Umbilical cord (tissue), 2 donors: ENCODE measurements at places on chromosomes 1 and 21. TPM values are rescaled to one million over a fixed set of nuclear protein-coding genes. Genes with fewer than 3 reads are reported as not detected.
A peak's percentile ranks its signal among the peaks of the same experiment; 100 is the strongest.

The ZNF593OS gene
- total RNA-seq = not detected

The SLC16A4 gene
- total RNA-seq = 14.4 TPM

DNA sequence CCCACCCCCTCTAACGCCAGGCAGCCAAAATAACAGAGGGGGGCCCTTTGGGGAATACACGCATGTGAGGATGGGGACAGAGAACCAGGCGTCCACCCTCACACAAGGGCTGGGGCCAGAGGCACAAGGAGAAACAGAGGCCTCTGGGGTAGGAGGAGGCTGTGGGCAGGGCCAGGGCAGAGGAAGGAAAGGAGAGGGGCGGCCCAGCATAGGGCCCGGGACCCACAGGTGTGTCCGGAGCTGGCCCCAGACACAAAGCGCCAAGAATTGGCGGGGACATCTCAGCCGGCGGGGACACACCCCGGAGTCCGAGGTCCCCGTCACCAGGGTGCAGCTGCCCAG, 6.7 kb downstream of the PLEKHG5 start:
- no peak for DNase-seq

DNA sequence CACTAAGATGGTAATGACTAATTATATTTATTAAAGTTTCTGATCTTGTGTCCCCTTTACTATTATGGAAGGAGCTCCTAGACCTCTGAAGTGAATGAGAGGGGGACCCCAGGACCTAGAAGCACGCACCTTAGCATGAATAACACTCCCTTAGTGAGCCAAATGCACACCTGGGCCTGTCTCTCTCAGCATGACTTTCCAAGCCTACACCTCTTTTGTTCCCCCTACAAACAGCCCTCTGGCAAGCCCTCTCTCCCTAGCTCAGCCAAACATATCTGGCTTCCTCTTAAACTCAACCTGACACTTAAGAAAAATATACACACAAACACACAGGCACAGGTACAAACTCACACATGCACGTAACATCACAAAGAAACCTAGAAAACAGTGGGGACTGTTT, 7.3 kb upstream of the CTH start:
- DNase-seq = no peak

- no peak for DNase-seq
These were observed 81.3 kb upstream of the PPIH start for GRCh38 chr1:42576935-42577334.

GRCh38 chr1:32111789-32112188, 3.9 kb downstream of the KPNA6 start:
- DNase-seq = no peak

DNA sequence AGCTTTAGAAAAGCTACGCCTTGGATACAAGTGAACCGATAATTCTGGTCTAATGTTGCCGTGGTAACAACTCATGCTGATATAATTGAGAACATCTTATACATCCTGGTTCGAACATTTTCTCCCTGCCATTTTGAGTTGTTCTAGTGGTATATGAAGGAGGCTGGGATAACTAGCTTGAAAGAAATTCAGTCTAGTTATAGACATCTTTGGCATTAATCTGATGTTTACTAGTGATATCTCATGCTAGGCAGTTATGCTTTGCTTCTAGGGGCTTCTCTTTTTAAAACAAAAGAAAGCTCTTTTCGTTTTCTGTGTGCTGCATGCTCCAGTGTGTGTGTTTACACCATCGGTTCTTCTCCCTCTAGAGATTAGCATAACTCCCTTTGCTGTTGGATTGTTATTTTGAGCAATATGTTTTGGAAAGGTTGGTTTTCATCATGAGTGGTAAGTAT, 20.5 kb downstream of the PRKACB start:
- no peak for DNase-seq

DNA sequence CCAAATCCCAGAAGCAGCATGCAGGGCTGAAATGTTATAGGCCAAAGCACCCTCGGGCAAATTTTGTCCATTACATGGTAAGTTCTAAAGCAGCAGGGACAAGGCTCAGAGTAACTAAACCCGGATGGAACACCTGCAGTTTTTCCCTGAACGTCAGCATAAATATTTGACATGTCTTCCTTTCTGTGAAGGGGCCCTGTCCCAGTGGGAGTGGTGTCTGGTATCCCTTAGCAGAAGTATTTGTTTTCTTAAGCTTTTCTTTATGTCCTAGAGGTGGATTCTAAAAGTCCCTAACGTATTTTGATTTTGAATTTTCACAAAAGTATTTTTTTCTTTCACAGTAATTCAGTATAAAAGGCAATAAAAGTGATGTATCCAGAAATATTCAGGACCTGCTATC, 223.9 kb downstream of the ST6GALNAC3 start:
- DNase-seq = no peak

- no peak for DNase-seq
These were observed 763 bp downstream of the AUNIP start for GRCh38 chr1:25858494-25858893.

The NEK7 gene
- 302 TPM for total RNA-seq

DNA sequence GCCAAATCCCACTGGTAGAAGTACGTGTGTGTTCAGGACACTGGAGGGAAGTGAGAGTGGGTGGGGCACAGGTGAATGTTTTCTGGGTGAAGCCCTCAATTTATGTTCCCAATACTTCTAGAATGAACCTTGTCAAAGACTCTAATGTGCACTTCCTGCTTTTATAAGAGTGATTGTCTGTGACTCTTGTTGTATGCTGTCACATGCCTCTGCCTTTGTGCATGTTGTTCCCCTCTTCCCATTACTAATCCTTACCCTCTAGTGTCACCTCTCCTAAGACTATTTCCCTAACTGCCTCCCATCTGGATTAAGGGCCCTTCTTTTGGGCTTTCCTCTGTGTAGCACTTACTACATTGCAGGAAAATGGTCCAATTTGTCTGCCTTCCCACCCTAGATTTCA, 2.5 kb upstream of the LINGO4 start:
- no peak for DNase-seq

The NTRK1 gene
- not detected for total RNA-seq

- DNase-seq = no peak
These were observed 226.4 kb downstream of the NRIP1 start for GRCh38 chr21:14838400-14838799.

GRCh38 chr1:15742339-15742801, at the start of gene TMEM82:
TMEM82 (plus strand) TSS chr1:15742499; CDS start chr1:15742560, 61 bp downstream.
- no peak for DNase-seq

The FCRL2 gene
- 1.2 TPM for total RNA-seq

- DNase-seq = peak; percentile 99
These were observed 13.4 kb downstream of the PLEKHO1 start for GRCh38 chr1:150162862-150163706.

The KRTAP11-1 gene
- 2.4 TPM for total RNA-seq

DNA sequence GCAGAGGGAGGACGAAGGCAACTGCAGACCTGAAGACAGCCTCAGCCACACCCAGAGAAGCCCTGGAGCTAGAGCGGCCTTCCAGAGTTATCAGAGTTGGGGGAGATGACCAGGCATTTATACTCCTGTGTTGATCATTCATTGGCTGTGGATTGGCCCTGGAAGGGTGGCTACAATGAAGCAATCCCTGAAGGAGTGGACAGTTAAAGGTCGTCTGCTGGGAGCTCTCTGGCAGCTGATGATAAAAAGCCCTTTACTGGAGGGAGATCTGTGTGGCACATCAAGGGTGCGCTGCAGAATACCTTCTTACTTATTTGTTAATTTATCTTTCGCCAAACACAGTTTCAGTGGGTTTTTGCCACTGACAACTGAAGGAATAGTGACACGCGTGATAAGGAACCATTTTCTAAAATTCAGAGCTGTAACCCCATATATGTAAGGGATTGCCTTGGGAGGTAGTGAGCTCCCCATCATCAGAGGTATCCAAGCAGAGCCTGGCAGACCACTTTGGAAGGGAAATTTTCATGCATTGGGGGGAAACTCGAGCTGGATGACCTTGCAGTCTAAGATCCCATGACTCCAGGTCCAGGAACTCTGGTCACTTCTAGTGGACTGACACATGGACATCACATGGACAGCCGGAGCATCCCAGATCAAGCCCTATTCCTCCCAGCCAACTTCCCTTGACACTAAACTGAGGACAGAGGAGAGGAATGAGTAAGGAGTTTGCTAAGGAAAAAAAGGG, 126.4 kb upstream of the GADD45A start:
- no peak for DNase-seq

DNA sequence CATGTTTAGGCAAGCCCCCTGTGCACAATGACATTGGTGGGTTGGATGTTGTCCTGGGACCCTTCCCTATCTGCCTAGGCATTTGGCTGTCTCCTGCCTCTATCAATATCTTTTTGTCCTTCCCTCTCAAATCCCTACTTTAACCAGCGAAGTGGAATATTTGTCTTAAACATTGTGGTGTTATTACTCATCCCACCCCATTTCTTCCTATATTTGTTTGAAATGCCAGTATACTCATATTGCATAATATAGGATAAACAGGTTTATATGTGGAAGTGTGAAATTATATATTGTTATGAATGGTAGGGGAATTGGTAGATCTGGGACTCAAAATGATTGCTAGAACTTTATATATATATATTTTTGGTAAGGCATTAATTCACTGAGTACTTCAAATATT, 80.0 kb downstream of the ADGRL2 start:
- DNase-seq = no peak

- no peak for DNase-seq
These were observed 489.6 kb upstream of the ADGRL4 start for GRCh38 chr1:79496129-79496528.

GRCh38 chr1:50135716-50136115, 27.0 kb downstream of the ELAVL4 start:
- DNase-seq = no peak

DNA sequence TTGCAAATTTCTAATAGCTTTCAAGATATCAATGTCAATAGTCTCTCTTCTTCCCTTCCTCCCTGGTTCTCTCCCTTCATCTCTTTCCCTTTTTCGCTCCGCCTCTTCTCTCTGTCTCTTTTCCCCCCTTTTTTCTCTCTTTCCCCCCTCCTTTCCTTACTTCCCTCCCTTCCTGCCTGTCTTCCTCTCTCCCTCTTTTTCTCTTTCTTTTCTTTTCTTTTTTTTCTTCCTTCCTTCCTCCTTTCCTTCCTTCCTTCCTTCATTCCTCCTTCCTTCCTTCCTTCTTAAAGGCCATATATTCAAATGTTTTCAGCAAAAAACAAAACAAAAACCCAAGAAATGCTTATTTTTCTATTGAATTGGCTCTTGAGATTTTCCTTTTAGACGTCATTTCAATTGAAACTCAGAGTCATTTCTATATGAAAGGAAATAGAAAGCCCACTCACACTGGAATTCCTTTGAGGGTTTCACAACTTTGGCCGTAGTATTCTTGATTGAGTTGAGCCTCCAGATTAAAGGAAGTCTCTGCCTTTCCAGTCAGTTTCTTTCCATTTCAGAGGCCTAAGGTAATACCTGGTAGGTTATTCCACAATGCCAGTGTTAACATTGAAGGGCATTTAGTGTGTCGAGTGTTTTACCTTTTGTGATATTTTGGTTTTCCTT, 551.5 kb downstream of the LMO4 start:
- DNase-seq = no peak

- DNase-seq = no peak
These were observed 1.1 kb downstream of the FALEC start for GRCh38 chr1:150516616-150517015.

DNA sequence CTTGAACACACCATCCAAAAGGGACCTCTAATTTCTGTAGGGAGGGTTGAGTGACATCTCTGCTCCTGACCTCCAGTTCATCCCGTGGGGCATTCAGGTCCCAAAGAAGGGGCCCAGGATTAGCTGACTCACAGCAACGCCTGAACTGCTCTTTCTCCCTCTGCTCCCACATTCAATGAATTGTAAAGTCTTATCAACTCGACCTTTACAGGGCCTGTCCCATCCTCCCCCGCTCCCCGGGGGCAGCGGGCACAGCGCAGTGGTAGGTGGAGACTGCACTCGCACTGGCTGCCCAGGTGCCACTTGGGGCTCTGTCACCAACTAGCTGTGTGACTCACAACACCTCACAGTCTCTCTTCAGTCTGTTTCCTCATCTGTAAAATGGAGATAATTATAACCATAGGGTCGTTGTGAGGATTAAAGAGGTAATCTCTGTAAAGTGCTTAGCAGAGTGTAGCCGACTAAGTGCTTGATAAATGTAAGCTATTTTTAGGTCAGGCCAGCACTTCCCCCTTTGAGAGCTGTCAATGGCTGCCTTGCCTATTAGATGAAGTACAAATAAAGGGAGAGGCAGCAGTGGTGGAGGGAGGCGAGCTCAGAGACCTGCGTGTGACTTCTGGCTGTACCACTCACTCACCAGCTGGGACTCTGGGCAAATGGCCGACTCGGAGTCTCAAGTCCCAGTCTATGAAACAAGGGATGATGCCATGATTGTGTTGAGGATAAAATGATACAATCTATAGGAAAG, 637 bp upstream of the MYBPHL start:
- DNase-seq = no peak

DNA sequence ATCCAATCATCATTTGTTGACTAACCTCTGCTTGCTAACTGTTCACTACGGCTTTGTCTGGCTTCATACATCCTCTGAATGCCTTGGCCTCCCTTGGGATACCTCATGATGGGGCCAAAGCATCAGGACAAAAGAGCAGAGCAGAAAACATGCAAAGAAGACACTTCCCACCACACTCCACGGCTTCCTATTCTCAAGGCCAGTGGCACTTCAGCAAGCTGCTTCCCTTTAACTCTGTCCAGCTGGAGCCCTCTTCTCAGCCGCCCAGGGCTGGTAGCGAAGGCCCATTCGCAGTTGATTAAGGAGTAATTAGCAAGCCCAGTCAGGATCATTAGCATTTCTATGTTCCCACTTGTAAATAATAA, 224.3 kb upstream of the FGGY start:
- DNase-seq = no peak

The SH3BGR gene
- total RNA-seq = 15.2 TPM

DNA sequence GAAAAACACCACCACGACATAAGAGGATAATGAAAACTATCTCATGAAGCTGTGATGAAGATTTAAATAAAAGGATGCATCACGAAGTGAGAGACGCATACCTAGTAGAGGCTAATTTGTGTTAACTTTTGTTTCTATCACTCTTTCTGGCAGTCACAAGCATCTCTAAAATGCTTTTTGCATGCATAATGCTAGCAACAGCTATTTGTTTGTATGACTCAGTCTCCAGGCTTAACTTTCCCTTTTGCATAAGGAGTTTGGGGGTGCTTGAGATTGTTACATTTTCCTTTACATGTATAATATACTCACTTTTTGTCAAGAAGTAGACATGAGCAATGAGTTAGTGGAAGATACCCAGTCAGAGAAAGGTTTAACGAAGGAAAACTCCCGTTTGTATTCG, 385.4 kb downstream of the DISC1 start:
- DNase-seq = peak; percentile 57

GRCh38 chr1:214854126-214854875, 228.2 kb upstream of the KCNK2 start:
- no peak for DNase-seq

GRCh38 chr1:110588486-110588885, 17.7 kb downstream of the KCNA2 start:
- DNase-seq = no peak

GRCh38 chr1:117967881-117968280, 38.3 kb downstream of the WDR3 start:
- peak; percentile 42 for DNase-seq

The SPRR2E gene
- total RNA-seq = not detected

GRCh38 chr1:183568176-183569021, 21.9 kb downstream of the NCF2 start:
- peak; percentile 29 for DNase-seq

- DNase-seq = peak; percentile 40
These were observed 72.4 kb downstream of the ATP5PO start for GRCh38 chr21:33843216-33843615.
